ENCODE measurements at places on chromosomes 16 and 17.

DNA sequence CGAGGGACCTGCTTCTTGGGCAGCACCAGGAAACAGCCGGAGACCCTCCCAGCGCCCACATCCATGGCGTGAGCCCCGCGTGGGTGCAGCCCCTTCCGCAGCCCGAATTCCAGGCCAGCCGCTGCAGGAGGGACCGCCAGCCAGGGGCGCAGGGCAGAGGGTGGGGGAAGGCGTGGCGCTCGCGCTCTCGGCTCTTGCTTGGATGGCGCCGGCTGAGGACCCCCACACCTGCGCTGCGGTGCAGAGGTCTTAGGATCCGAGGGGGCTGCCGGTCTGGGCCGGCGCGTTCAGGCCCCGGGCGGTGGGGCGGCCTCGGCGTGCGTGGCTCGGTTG, 28.8 kb downstream of the ACTG1 start:
- no peak for DNase-seq

DNA sequence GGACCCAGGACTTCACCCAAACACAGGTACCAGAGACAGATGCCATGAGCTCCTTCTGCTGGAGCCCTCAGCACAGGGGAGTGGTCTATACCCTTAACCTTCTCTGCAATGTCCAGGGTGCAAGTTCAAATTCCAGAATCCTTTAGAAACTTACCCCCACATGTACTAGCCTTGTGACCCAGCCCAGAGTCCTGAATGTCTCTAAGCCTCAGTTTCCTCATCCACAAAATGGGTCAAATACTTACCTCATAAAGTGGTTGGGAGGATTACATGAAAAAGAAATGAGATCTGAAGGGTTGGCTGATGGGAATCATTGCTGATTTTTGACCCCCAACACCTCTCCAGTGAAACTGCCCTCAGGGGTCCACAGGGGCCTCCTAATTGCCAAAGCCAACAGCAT, 21.7 kb downstream of the COTL1 start:
- no peak for DNase-seq

DNA sequence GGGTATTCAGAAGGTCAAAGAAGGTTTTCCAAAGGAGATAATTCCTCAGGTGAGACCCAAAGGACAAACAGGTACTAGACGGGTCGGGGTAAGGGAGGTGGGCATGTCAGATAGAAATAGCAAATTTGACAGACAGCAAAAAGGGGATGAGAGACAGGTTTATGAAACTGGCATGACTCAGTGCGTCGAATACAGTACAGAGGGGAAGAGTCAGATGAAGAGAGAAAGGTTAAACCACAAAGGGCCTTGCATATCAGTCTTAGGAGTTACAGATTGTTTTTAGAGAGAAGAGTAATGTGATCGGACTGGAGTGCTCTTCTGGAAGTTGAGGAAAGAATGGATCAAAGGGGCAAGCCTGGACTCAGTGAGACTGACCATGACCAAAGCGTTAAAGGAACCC, 88.4 kb downstream of the ZZEF1 start:
- DNase-seq: no peak

DNA sequence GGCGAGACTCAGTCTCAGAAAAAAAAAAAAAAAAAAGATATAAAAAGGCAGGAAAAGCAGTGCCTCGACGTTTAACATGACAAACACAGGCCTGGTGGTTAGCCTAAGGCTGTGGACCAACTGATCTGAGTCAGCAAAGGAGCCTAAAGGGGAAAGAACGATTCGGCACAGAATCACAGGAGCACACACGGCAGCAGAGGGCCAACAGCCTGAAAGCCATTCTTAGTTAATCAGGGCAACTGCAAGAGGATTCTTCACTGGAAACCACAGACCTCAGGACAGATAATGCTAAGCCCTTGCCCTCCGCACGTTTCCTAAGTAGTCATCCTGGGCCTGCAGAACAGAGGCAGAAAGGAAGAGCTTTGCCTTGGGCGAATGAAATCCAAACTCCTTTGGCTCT, 14.7 kb downstream of the TMEM11 start:
- DNase-seq: no peak

- DNase-seq: no peak
Measured at GRCh38 chr16:4053301-4053845, 62.9 kb downstream of the ADCY9 start.

DNA sequence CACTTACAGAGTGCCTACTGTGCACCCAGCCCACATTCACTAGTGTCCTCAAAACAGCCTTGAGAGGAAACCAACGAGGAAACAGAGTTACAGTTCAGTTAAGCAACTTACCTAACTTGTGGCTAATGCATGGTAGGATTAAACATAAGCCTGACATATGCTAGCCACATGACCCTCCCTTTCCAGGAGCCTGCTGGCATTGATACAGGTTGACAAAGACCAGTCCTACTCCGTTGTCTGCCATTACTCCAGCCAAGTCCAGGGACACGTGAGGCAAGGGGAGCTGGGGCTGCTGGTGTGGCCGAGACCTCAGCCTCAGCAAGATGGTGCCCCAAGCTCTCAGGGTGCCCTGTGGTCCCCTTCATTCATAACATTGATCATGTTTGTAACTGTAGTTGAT, 37.9 kb downstream of the SNX20 start:
- no peak for DNase-seq

- no peak for DNase-seq
Measured at GRCh38 chr17:72425133-72425793, 304.4 kb downstream of the SOX9 start.

GRCh38 chr16:50996830-50997186, 154.3 kb downstream of the SALL1 start:
- DNase-seq: no peak

Data from effector CD4-positive, alpha-beta T cell (primary cell).